ENCODE measurements at places on chromosomes 1 and 21.

DNA sequence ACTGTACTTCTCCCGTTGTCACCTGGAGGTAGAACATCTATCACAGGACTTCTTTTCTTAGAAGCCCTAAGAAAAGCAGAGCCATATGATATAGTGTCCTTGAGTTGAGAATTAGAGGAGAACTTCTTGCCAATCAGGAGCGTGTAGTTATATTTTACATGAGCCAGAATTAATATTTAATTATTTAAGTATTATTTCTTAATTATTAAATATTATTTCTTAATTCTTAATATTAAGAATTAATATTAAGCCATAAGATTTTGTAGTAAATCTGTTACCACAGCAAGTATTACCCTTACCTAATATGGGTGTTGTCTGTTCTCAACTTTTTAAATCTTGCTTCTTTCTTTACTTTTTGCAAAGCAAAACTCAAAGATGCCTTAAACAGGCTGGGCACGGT lies 10.2 kb upstream of the APCS start:
- DNase-seq = no peak

GRCh38 chr1:44316231-44316759 lies 38.8 kb downstream of the ERI3 start:
- DNase-seq = no peak

- no peak for DNase-seq
These were observed 1995.8 kb downstream of the NCAM2 start for GRCh38 chr21:22993822-22994574.

- DNase-seq = no peak
These were observed 90.9 kb upstream of the DIRAS3 start for GRCh38 chr1:68141071-68142021.

DNA sequence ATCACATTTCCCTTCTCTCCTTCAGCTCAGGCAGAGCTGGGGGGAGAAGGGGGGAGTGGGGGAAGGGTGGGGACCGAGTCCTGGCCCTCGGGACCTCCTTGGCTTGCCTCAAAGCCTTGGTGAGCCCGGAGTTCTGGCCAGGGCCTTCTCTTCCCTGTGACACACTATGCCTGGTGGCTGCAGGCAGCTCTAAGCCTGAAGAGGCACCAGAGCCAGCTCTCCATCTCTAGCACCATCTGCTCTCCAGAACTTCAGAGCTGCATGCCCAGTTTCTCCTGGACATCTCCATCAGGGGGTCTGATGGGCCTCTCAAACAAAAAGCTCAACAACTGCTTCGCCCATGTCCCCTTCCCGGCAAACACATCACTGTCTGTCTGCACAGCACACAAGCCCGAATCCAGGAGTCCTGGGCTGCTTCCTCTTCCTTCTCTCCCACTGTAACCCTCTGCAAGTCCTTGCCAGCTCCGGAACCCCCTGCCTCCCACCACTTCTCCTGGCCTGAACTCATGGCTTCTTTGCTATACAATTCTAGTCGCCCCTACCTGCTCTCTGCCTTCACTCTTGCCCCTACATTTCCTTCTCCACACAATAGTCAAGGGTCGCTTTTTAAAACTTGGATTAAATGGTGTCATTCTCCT lies 26.5 kb downstream of the KIAA1614 start:
- no peak for DNase-seq

DNA sequence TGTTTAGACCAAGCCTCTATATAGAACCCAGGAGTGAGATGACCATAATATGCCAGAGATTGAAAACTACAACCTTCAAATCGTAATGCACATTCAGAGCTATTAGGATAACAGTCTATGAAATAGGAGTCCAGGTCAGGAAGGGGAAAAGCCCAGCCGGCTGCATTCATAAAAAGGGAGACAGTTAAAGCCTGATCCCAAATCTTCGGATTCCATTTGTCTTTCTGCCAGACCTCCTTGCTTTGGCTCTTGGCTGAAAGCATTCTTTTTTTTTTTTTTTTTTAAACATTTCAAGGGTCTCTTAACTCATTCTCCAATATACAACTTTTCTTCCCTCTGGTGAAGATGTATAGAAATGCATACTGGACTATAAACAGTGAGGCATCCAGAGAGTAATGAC lies 81.1 kb downstream of the NTPCR start:
- DNase-seq = no peak

GRCh38 chr21:44696572-44696971 lies 400 bp upstream of the KRTAP10-12 start:
- no peak for DNase-seq

DNA sequence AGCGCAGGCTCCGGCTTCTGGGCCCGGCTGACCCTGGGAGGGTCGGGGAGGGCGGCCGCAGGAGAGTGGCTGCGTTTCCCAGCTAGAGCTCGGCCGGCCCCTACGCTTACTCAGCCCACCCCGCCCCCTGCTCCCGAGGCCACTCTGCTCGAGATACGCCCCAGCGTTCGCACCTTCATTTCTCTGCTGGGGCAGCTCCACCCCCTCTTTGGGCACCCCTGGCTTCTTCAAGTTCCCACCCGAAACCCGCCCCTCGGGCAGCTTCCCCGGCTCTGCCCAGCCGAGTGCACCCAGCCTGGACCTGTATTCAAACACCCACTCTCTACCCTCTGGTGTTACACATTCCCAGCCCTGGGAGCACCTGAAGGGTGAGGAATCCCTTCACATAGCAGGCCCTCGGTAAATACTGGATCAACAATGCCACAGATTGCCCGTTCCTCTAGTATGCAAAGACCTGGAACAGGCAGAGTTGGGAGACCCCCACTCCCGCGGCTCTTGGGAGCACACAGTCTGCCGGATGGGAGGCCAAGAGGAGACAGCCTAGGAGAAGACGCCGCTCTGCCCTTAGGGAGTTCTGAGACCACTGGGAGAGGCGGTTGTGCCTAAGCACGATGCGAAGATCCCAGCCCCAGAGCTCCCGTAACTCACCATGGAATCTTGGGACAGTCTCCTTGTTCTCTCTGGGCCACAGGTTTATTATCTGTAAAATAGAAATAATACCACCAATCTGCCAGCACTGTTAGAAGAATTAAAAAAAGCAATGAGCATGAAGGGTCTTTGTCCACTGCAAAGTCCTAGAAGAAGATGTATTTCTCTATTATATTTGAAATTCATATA lies 566 bp upstream of the PAQR7 start:
- DNase-seq = no peak

DNA sequence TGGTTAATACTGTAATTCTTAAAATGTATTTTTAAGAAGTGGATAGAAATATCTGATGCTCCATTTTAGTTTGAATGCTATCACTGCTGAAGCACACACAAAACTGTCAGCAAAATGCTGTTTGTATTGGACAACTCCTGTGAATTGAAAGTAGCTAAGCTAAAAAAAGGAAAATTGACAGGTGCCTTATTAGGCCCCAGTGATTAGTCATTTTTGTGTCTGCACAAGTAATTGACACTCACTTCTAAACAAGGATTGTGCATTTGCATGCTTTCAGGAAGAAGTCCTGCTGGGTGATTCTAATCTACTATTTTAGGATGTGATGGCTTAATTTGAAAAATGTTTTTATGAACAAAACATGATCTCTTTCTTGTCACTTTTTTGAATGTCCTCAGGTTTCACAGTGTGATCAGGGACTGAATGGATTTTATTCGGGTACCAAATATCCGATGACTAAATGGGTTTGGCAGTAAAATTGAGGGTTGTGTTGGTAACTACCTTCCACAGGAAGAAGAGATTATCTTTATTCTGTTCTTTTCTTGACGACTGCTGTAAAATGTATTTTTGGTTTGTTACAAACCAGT lies 13.0 kb upstream of the MAP3K7CL start:
- no peak for DNase-seq

DNA sequence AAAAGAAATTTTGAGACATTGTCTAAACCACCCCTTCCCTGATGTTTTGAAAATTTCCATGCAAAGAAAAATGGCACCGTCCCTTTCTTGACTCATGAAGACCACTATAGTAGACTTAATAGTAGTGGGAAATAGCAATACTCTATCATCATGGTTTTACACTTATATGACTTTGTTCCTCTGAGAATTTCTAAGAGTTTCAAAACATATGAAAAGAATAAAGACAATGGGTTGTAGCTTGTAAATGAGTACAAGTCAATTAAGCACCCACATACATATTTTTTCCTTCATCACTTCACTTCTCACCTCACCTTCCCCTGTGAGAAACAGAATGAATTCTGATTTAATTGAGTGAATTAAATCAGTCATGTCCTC lies 151.7 kb downstream of the LYPLAL1 start:
- no peak for DNase-seq
